ENCODE measurements at places on chromosomes 3 and 15. TPM values are rescaled to one million over a fixed set of nuclear protein-coding genes. Genes with fewer than 3 reads are reported as not detected.

The TLR9 gene
- total RNA-seq = not detected

The CHCHD4 gene
- total RNA-seq = 36.3 TPM

The ZPLD1 gene
- total RNA-seq = 0.06 TPM

The PRR23B gene
- total RNA-seq = not detected

The PLD1 gene
- 19.0 TPM for total RNA-seq

The RLBP1 gene
- total RNA-seq = not detected

The PPP1R14D gene
- not detected for total RNA-seq

The DUOX2 gene
- 0.04 TPM for total RNA-seq

GRCh38 chr15:64810497-64811326, 14.7 kb downstream of the PIF1 start:
- DNase-seq = no peak

DNA sequence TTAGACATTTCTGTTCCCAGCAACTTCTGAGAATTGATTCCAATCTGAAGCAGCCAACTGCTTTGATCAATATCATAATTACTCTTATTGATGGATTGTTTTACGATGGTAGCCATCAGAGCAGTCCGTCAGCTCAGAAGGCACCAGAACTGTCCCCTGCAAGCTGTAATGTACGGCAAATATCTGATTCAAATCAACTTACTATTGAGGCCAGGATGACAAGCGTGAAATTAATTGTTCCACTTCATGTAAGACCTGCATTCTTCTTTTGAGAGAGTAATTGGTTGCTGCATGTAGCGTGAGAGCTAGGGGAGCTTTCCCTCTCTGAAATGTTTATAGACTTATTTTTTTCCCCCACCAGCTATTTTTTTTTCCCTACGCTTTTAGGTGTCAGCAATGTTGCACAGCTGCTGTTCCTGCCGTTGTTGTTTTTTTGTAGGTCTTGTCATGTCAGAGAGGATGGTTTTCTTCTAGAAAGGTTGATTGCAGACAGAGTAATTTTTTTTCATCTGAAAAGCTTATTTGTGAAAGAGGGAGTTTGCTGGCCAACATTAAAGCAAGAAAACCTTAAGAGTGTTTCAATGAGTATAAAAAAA, 134.9 kb downstream of the CACNA2D3 start:
- DNase-seq = no peak

DNA sequence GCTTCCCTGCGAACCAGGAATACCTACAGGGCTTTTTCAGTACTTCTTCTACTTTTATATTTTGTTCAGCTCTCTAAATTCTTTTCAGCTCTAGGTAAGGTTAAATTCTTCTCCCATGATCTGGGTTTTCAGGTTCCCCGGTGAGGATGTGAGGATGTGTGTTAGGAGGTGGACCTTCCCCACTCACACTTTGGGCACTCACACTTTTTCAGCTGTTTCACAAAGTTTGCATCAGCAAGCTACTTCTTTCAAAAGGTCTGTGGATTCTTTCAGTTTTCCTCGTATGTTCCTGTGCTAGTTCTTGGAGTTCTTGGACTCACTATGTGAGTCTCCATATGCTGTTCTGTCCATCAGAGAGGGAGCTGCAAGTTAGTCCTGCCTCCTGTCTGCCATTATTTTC, 13.9 kb upstream of the OR5K2 start:
- DNase-seq = no peak

DNA sequence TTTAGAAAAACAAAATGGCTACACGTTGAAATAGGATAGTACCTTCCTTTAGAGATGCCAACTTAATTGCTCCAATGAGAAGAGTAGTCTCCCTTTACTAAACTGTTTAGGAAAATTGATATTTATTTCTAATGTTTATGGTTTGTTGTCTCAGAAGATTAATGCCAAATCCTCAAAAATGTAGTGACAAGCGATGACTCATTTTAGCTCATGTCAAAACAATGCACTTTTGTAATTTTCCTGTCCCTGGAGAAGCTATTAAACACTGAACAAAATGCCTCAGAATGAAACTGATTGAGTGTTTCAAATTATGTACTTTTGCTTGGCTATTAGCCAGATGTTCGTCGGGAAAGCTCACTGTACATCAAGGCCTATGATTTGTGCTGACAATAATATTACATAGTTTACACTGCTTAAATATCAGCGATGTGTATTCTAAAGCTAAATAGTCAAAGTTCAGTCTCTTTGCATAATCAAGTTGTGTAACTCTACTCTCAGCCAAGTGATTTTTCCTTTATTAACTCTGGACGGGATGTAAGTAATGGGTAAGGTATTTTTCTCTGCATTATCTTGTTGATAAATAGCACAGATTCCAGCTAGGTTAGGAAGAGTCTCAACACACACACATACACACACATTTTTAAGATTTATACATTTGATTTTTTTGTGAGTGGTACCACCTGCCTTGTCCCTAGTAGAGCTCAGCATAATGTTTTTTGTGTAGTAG, 83.7 kb downstream of the CMSS1 start:
- DNase-seq = peak; percentile 47

GRCh38 chr3:94413336-94414108, 350.7 kb downstream of the NSUN3 start:
- peak; percentile 52 for DNase-seq

DNA sequence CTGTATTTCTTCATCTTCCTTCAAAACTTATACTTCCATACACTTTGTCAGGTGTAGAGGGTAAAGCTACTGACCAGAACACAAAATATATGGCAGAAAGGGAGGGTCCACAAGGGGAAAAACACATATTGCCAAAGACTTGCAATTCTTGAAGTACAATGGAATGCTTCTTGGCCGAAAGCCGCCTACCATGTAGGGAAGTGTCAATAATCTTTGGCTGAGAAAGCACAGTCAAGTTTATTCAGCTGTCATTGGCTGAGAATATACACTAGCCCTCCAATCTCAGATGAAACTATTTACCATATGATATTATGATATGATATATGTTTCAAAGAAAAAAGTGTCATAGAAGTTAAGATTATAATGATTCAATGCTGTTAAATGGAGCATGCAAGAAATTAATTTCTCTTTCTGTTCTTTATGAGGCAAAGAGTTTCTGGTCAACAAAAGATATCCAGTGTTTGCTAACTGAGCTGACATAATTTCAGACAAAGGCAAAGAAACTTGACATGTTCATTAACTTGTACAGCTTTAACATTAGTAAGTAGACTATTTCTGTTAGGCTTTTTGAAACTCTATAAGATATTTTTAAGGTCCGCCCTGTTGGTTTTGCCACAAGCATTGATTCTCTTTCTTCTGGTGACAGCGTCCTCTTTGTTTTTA, 89.0 kb upstream of the LPP start:
- DNase-seq = no peak

DNA sequence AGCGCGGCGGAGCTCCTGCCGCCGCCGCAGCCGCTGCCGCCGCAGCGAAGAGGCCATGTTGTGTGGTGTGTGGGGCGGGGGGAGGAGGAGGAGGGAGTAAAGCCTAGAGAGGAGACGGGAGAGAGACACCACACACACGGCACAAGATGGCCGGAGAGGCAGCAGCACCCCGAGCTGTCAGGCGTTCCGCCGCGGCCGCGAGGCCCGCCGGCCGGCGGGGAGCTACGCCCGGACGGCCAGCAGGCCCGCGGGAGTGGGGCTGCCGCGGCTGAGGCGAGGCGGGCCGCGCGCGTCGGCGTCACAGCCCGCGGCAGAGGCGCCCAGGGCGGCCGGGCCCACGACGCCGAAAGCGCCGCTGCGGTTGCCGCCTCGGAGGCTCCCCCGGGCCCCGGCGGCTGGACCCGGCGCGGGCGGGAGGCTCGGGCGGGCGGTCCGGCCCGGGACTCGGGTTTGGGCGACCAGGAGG, 17.4 kb upstream of the CHD2 start:
- DNase-seq = no peak

DNA sequence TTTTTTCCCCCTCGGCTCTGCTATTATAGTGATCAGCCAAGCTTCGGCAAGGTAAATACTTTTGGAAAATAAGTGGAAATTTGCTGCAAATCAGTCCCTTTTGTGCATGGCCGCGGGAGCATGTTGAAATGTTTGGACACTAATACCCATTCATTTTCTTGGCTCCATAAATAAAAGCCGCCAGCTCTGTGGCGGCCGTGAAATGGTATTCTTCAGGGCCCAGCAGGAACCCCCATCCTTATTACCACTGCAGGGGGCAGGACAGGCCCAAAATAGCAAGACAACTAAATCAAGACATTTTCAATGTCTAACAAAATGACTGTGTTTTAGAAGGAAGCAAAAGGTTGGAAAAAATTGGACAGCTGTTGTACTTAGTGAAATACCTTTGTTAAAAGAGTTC, 362.3 kb downstream of the NR2F2 start:
- no peak for DNase-seq

- DNase-seq = peak; percentile 41
Observed at GRCh38 chr3:177977381-177978158, 558.7 kb upstream of the KCNMB2 start.

- DNase-seq = no peak
Observed at GRCh38 chr3:15094187-15094875, 4.6 kb downstream of the RBSN start.

DNA sequence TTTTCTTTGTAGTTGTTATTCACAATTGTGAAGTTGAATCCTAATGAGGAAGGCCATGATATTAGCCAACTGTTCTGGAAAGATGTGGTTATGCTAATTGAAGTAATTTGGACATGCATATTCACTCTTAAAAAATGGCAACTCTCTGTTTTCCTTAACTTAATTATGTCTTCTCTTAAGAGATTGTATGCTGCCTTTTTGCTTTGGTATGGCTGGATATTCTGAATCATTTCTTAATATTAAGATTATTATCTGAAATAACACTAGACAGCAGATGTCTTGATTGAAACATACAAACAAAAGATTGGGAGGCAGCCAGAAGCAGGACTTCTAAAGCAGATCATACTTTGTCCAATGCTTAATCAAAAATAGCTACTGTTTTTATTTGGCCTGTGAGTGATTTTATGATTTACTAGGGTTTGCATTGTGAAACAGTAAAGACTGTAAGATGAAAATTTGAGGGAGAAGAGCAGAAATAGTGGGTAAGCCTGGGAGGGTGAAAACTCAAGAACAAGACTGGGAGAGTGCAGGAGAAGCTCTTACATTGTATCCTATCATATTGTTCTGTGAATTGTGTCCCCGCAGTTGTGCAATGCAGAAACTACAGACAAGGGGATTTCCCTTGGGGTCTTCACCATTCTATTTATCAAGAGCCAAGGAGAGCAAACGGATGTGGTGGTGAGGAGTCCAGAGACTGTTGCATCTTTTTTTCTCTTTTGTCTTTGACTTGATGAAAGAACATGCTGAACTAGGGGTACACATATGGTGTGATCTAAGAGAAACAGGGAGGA, 554.8 kb downstream of the TUSC7 start:
- DNase-seq = no peak

- DNase-seq = no peak
Observed at GRCh38 chr3:74314696-74315095, 299.8 kb downstream of the CNTN3 start.

- no peak for DNase-seq
Observed at GRCh38 chr3:184756151-184757021, 44.5 kb upstream of the MAGEF1 start.

GRCh38 chr3:116316771-116317170, 128.5 kb downstream of the LSAMP start:
- no peak for DNase-seq

- DNase-seq = no peak
Observed at GRCh38 chr3:195542316-195542697, 818 bp downstream of the PPP1R2 start.

GRCh38 chr3:8733332-8734094, at the start of gene CAV3:
Gene CAV3, plus strand, starts transcription at chr3:8733802. Its CDS starts 75 bp downstream, at chr3:8733877.
- no peak for DNase-seq

DNA sequence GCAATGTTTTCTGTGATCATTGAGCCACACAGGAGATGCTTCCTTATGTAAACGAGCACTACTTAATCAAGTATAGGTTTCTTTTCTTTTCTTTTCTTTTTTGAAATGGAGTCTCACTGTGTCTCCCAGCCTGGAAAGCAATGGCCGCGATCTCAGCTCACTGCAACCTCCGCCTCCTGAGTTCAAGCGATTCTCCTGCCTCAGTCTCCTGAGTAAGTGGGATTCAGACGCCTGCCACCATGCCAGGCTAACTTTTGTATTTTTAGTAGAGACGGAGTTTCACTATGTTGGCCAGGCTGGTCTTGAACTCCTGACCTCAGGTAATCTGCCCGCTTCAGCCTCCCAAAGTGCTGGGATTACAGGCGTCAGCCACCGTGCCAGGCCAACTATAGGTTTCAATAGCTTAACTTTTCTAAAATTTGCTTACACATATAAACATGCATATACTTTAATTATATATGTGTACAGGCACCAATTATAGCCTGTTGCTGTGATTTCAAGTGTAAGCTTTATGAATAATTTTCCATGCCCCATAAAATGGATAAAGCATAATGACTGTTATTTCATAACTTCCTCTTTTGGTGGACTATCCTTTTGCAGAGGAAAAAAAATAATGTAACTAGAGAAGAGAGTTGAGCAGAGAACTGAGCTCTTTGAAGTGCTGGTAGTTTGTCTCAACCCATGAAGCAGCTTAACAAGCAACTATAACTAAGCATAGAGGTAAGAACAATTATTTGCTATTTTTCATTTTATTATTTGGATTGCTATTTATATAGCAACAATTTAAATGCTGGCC, 24.8 kb upstream of the MBNL1 start:
- DNase-seq = no peak

DNA sequence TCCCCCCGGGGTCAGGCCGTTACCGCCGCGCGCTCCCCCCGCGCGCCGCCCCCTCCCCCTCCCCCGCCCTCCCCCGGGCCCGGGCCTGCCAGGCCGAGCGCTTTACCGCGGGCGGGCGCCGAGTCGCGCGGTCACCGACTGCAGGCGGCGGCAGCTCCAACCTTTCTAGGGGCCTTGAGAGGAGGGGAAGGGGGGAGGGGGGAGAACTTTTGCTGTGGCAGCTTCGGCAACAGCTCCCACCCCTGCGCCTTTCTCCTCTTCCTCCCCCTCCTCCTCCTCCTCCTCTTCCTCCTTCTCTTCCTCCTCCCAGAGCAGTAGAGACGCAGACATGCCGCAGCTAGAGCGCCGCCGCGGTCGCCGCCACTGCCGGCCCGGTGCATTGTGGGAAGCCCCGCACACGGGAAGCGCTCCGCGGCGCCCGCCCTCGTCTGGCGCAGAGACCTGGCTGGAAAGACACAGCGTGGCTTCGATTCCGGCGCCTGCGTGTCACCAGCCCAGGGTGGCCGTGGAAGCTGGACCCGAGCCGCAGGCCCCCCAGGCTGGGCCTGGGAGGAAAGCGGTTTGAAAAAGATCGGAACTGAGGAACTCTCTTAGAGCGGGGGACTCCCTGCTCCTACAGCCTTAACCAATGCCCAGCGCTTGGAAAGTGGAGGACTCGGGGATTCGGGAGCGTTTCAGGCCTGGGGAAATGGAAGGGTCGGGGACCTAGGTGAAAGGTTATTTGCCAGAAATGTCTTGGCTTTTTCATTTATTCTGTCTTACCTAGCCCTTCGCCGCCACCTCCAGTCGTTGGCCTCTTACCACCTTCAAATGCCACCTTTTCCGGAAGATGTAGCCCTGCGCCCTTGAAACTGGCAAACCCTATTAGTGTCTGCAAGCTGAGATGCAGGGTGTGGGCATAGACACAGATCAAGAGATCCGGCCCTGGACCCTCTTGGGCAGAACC, at the start of gene ZNF148:
ZNF148 (minus strand) TSS at position 330 of the 946 bp plus-strand sequence. CDS start 61,685 bp downstream, outside the sequence.
- DNase-seq = peak; percentile 86

DNA sequence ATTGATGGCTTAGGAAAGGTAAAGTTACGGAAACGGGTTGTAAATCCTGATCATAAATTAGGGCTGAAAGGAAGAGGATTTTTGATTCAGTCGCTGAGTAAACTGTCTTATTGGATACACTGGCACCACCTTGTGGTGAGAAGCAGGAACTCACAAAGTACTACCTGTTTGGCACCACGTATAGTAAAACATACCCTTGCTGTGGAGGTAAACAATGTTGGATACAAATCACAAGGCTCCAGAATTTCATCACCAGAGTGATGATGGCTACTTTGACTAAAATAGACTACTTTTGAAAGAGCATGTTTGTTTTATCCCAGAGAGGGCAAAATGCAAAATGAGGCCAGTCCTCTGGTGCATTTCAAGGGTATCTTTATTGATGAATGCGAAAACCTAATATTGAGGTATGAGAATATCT, 216.9 kb downstream of the IGSF11 start:
- peak; percentile 83 for DNase-seq

All from H4 (cell line).